ENCODE measurements at places on chromosomes 4 and X. TPM values are rescaled to one million over a fixed set of nuclear protein-coding genes. Genes with fewer than 3 reads are reported as not detected.

- DNase-seq, result no peak
Observed at GRCh38 chrX:41781500-41781899, 57.5 kb downstream of the GPR82 start.

DNA sequence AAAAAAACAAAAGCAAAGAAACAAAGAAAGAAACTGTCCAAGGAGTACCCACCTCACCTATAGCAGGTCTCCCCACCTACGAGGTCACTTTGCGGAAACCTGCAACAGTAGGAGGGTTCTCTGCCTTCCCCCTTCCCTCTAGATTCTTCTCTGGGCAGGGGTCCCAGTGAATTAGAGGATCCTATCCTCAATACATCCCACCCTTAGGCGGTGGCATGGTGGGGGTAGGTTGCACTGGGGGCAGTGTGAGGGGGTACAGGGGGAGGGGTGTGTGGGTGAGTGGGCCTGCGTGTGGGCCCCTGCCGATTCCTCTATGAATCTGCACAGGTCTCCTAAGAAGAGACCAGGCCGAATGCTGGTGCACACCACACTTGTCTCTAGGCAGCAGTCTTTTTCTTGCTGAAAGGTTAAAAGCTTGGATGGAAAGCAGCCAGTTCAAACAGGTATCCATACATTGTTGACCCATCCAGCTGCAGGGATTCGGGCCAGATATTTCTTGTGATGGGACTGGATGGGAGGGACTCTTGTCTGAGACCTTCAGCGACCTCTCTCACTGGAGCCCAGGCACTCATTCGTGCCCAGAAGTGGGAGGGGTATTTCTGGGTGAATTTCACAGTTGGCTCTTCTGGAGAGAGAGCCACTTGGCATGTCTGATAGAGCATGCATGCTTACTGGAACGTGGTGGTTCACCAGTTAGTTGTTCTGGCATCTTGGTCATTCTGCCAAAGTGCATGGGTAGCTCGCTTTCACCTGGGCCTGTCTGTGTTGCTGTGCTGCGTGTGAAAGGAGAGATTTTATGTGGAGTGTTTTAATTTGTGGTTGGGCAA, 65.6 kb downstream of the NBDY start:
- peak; percentile 2 for DNase-seq

- DNase-seq, result no peak
Observed at GRCh38 chr4:113525521-113525920, 236.0 kb downstream of the CAMK2D start.

DNA sequence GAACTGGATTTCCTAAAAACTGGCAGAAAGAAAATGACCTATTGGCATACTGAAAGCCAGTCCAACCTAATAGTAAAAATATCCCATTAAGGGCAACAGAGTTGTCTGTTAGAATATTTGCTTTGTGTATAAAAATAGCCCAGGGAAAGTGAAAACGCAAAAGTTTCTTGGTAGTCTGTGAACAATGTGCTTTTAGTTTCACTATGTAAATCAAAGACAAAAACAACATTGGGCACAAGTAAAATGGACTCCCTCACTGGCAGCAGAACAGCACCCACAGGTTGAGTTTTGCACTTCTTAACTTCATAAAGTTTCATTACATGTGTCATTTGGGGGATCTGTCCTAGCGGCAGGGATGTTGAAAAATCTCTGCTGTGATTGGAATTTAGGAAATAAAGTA, 4.3 kb upstream of the FGG start:
- DNase-seq, result no peak

- no peak for DNase-seq
Observed at GRCh38 chr4:27844376-27844775, 983.7 kb downstream of the STIM2 start.

GRCh38 chr4:102692474-102692873, 68.3 kb downstream of the MANBA start:
- DNase-seq, result no peak

DNA sequence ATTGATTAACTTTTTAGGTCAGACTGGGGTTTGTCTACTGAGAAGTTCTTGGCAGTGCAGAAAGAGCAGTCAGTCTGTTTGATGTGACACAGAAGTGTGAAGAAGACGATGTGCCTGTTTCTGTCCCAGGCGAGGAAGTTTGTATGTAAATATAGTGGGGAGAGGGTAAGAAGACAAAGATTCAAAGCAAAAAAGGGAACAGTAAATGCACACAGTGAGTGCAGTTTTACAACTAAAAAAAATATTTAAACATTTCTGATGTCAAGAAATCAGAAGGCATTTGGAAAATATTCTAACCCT, 264.9 kb downstream of the RAPGEF2 start:
- no peak for DNase-seq

DNA sequence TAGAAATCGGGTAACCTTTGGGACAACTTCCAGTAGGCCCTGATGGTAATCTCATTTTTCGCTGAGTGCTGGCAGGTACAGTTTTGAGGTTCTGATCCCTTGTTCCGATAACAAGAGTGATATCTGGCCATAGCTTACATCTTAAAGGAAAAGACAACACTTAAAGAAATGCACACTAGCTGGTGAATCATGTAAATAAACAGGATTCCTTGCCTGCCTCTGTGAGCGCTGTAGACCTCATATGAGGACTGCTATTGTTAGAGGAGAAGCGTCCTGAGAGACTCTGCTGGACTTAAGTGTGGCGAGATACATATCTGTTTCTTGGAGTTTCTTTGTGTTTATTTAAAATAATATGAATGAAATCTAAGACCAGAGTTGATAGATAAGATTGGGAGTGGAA, 149.3 kb upstream of the SLC4A4 start:
- no peak for DNase-seq

PRDM5 gene
- 17.0 TPM for total RNA-seq

- DNase-seq, result no peak
Observed at GRCh38 chr4:184740980-184741391, 7.1 kb upstream of the CENPU start.

PAK3 gene
- total RNA-seq, result 1.4 TPM

All from upper lobe of right lung (tissue), 1 donor.